Endodermal cell (in vitro differentiated cells): ENCODE measurements at places on chromosomes 13 and 19. TPM values are rescaled to one million over a fixed set of nuclear protein-coding genes. Genes with fewer than 3 reads are reported as not detected.

ZFP14 gene
- 8.2 and 9.2 TPM in 2 replicates for total RNA-seq

GGN gene
- total RNA-seq = 0.93 and 0.99 TPM in 2 replicates

SIX5 gene
- total RNA-seq = 31.5 to 41.6 TPM (median 40.6 TPM) in 3 replicates

MEIOSIN gene
- 0.09 TPM in 1 of 2 replicates, not detected in the other for total RNA-seq

DNA sequence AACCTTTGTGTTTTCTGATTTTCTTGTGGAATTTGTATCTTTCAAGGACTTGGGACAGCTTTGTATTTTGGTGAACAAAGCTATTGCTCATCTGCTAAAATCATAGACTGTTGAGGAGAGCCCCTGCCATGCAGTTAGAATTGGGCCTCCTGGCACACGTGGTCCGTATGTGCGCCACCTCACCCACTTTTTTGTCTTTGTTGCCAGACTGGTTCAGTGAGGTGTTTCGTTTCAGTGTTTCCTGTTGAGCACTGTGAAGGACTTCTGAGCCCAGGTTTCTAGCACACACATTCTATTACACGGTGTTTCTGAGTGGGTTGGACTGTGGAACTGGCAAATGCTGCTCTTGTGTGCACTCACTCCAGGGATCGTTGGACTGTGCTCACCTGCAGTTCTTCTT, 37.6 kb upstream of the RNF113B start:
- peaks cover 88% of the 10 kb centered on the region for H3K36me3 ChIP-seq
- no peaks in the 10 kb centered on the region for H3K27me3 ChIP-seq
- H3K27ac ChIP-seq = no peak overlapping the region
- no peak for DNase-seq
- H3K4me3 ChIP-seq = no peak overlapping the region
- no peaks in the 10 kb centered on the region for H3K4me1 ChIP-seq

DNA sequence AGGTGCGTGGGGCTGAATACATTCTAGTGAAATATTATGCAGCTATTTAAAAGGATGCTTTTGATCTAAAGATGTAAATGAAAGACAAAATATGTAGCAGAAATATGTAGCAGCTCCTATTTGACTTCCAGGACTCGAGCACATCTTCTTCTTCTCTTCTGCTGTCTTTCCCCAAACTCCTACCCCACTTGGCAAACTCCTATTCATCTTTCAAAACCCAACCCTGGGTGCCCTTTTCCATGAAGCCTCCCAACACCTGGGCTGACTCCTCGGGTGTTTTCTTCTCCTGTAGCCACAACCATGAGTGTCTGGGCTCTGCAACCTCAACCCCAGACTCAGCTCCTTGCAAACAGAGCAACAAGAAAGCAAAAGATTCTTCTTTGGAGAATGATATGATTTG, 11.1 kb downstream of the ACER1 start:
- no peaks in the 10 kb centered on the region for H3K27me3 ChIP-seq
- no peaks in the 10 kb centered on the region for H3K4me1 ChIP-seq
- no peak overlapping the region for H3K27ac ChIP-seq
- no peaks in the 10 kb centered on the region for H3K36me3 ChIP-seq

DNA sequence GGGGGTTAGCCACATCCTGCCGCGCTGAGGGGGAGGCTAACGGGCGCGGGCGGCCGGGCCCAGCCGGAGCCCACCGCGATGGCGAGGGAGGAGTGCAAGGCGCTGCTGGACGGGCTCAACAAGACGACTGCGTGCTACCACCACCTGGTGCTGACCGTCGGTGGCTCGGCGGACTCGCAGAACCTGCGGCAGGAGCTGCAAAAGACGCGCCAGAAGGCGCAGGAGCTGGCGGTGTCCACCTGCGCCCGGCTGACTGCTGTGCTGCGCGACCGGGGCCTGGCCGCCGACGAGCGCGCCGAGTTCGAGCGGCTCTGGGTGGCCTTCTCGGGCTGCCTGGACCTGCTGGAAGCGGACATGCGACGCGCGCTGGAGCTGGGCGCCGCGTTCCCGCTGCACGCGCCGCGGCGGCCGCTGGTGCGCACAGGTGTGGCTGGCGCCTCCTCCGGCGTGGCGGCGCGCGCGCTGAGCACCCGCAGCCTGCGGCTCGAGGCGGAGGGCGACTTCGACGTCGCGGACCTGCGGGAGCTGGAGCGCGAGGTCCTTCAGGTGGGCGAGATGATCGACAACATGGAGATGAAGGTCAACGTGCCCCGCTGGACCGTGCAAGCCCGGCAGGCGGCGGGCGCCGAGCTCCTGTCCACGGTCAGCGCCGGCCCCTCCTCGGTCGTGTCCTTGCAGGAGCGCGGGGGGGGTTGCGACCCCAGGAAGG, 692 bp downstream of the RGS9BP start:
- peaks cover 49% of the 10 kb centered on the region for H3K27me3 ChIP-seq
- peak; percentile 80 for DNase-seq
- H3K27ac ChIP-seq = no peak overlapping the region
- H3K4me3 ChIP-seq = peak overlapping the region; percentile 90

DNA sequence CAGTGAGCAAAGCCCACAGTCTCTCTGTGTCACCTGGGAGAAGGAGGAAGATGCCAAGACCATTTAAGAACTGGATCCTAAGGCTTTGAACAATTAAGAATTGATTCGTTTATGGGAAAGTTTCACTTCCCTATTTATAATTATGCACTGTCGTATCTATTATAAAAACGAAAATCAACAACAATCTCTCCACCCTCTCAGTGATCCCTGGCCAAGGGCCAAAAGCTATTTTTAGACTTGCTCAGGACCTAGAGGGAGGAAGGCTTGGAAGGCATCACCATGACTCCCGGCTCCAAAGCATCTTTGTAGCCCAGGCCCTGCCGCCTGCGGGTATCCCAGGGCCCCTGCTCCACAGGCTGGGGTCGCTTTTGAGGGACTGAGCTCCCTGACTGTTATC, 1.3 kb downstream of the RHPN2 start:
- DNase-seq = no peak
- H3K4me1 ChIP-seq = no peaks in the 10 kb centered on the region

- no peak for DNase-seq
- no peak overlapping the region for H3K4me3 ChIP-seq
- H3K27me3 ChIP-seq = no peaks in the 10 kb centered on the region
- no peak overlapping the region for H3K27ac ChIP-seq
- no peaks in the 10 kb centered on the region for H3K36me3 ChIP-seq
These were observed 233.4 kb downstream of the B3GLCT start for GRCh38 chr13:31433207-31433606.

- DNase-seq = no peak
- H3K27me3 ChIP-seq = no peaks in the 10 kb centered on the region
- H3K4me1 ChIP-seq = no peaks in the 10 kb centered on the region
- no peak overlapping the region for H3K27ac ChIP-seq
These were observed 17.8 kb upstream of the ZNF177 start for GRCh38 chr19:9345005-9345404.

DNA sequence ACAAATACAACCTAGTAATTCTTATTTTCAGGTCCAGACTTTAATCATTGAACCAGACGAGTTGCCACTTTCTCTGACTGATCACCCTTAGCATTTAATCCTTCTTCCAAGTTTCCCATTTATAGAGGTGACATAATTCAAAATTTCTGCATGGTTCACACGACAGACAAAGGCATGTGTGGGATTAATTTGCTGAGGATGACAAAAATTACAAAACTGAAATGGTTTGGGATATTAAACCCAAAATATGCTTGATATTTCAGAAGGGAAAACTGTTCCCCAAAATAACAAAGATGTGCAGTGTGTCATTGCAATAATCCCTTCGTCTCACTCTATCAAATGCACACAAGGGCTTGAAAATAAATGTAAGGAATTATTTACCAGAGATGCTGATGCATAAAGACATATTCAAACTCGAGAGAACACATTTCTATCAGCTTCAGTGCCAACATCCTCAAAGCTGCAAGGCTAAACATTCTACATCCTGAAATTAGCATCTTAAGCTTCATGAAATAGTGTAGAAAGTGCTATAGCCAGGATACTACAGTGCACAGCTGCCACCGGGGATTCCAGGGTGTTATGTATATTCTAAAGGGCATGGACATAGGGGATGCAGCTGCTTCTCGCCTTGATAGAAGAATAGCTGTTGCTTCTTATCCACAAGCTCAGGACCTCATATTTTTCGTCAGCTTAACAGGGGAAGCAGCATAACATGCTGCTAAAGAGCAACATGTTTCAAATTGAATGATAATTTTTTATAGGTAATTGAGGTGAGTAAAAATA, 198.7 kb upstream of the SLITRK1 start:
- DNase-seq = no peak
- no peaks in the 10 kb centered on the region for H3K4me1 ChIP-seq
- no peak overlapping the region for H3K27ac ChIP-seq
- H3K36me3 ChIP-seq = no peaks in the 10 kb centered on the region
- H3K27me3 ChIP-seq = no peaks in the 10 kb centered on the region

DNA sequence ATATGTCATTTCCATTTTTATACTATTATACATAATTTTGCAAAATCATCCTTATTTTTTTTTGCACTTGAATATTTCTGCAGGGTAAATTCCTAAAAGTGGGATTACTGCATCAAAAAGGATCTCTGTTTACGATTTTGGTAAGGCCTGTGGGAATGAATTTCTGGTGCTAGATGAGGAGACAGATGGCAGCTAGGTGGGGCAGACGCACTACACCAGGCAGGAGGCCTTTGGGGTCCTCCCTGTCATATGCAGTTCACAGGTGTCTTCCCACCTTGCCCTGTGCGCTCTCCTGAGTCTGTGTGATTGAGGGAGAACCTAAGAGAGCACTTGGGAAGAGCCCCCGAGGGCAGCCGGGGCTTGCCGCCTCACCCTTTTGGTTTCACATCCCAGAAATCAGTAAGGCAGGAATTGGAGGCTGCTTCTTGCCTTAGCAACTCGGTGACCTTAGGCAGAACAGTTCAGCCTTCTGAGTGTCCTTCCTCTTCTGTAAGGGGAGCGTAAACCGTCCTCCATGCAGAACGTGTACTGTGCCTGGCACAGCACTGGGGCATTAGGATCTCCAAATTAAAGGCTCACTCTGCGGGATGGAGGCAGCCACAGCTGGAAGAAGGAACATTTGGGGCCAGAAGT, 13.4 kb upstream of the GJB2 start:
- no peak overlapping the region for H3K4me3 ChIP-seq
- no peaks in the 10 kb centered on the region for H3K36me3 ChIP-seq
- no peak for DNase-seq
- no peaks in the 10 kb centered on the region for H3K4me1 ChIP-seq
- no peaks in the 10 kb centered on the region for H3K27me3 ChIP-seq

GRCh38 chr19:6216996-6217751, 62.6 kb downstream of the MLLT1 start:
- H3K27me3 ChIP-seq = no peaks in the 10 kb centered on the region
- H3K36me3 ChIP-seq = peaks cover 16% of the 10 kb centered on the region
- peaks cover 15% of the 10 kb centered on the region for H3K4me1 ChIP-seq
- no peak overlapping the region for H3K4me3 ChIP-seq

DNA sequence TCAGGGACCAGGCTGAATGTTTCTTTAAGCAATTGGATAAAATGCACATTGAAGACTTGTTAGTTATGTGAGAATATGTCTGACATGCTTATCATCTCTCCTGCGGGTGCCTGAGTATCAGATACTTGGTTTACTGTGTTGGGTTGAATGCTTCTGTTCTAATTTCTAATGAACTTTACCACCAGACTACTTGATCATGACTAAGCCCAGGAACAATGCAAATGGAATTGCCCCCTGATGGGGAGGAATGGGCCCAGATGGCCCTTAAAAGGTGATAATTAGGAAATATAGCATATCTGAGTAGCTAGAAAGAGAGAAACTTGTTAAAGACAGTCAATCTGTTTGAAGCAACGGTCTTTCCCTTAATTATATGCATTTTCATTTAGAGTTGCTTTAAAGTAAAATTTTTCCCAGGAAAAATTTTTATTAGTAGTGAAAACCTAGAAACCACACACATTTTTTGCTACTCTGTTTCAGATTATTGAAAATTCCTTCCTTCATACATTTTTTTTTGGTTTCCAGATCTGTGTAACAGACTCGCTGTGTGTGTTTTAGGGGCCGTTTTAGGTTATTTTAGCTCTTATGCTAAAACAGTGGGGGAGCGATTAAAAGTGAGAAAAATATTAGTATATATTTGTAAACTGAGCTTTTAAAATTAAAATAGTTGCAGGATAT, 186.6 kb downstream of the TM9SF2 start:
- peak overlapping the region; percentile 80 for H3K27ac ChIP-seq
- no peaks in the 10 kb centered on the region for H3K36me3 ChIP-seq
- peaks cover 32% of the 10 kb centered on the region for H3K4me1 ChIP-seq
- DNase-seq = peak; percentile 91
